GF-D8 (cell line): ENCODE measurements at places on chromosomes 4 and X.

DNA sequence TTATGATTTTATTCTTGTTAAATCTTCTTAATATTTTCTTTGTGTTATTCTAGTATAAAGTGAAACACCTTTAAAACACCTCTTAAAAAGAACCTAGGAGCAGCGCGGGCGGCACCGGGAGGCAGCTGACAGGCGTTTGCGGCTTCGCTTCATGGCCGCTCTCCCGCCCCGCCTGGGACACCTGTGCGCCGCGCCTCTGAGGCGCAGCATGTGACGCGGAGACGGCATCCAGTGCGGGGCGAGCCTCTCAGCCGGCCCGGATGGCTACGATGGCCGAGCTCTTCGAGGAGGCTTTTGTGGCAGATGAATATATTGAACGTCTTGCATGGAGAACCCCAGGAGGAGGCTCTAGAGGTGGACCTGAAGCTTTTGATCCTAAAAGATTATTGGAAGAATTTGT lies 1592.7 kb downstream of the TECRL start:
- DNase-seq, result no peak

DNA sequence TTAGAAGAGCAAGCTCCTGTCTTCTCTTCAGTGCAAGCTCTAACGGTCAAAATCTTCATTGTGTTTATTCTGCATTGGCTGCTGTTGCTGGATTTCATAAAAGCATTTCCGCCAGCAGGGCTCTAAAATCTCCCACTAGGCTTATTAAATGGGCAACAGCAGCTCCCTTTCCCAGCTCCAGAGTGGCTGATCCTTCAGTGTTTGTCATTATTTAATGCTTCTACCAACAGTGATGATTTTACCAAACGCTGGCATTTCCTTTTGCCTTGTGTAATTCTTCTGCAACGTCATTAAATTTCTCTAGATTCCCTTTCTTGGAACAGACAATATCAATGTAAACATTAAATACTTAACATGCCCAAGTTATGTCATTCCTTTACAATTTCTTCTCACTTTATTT lies 20.1 kb downstream of the SLC7A11 start:
- DNase-seq, result no peak

DNA sequence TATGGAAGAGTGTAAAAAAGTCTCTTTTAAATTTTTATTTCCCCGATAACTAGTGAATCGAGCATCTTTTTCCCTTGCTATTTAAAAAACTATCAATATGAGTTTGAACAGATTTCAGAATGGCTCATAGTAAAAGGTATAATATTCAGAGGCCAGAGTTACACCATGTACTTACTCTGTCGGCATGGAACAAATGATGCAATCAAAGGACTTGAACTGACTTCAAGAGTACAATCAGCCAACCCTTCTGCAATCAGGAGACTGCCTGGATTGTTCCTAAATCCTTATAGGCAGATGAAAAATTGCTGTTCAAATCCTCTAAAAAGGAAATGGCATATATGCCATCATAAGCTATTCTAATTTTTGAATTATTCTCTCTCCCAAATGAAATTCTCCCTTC lies 273.3 kb downstream of the SH2D1A start:
- DNase-seq, result no peak

DNA sequence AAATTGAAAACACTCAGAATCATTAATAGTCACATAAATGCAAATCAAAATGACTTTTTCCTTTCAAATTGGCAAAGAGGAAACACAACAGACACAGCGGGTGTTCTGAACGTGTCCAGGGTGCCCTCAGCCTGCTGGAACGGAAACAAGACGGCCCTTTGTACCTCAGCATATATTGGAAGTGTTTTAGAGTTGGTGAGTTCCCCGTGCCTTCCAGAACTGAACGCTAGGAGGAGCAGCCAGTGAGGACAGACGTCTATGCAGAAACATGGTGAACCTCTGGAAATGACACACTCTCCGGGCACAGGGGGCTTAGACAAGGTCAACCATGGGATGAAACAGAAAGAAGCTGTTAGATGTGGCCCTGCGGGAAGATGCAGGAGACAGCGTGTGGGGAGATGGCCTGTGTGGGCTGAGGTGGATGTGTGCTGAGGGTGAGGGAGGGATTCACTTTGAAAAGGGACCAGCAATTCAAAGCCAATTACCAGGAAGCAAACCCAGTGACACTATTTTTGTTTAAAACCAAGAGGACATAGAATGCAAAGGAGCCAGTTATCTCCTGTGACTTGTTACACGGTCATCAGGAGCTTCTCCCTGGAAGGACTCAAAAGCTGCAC lies 40.4 kb downstream of the RNF212 start:
- DNase-seq, result no peak

GRCh38 chrX:46791927-46792809 lies 33.2 kb upstream of the SLC9A7 start:
- DNase-seq, result peak; percentile 6
